ENCODE measurements at places on chromosomes 4 and X. TPM values are rescaled to one million over a fixed set of nuclear protein-coding genes. Genes with fewer than 3 reads are reported as not detected.

The SMIM31 gene
- total RNA-seq: not detected

The GAGE12D gene
- not detected for total RNA-seq

DNA sequence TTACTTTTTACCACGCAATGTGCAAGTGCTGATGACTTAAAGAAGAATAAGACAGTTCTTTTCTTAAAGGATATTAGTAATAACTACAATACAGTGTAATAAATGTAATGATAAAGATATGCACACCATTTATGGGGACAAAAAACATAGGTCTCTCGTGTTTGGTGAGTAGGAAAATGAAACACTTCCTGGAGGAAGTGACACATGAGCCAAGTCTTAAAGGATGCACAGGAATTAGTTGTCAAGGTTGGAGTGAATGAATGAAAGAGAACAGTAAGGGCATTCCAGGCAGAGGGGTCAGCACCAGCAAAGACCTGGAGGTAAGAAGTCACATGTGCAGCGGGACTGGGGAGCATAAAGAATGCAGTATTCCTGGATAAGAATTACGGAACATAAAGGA, 112.7 kb downstream of the SH3RF1 start:
- H3K36me3 ChIP-seq: peaks cover 20% of the 10 kb centered on the region
- no peak overlapping the region for H3K27ac ChIP-seq
- DNase-seq: no peak
- H3K4me1 ChIP-seq: peaks cover 25% of the 10 kb centered on the region
- H3K27me3 ChIP-seq: no peaks in the 10 kb centered on the region

GRCh38 chr4:146398896-146399445, 122.8 kb downstream of the SLC10A7 start:
- H3K4me3 ChIP-seq: no peak overlapping the region
- H3K36me3 ChIP-seq: no peaks in the 10 kb centered on the region
- DNase-seq: no peak
- H3K27me3 ChIP-seq: no peaks in the 10 kb centered on the region
- H3K4me1 ChIP-seq: no peaks in the 10 kb centered on the region
- no peak overlapping the region for H3K27ac ChIP-seq

DNA sequence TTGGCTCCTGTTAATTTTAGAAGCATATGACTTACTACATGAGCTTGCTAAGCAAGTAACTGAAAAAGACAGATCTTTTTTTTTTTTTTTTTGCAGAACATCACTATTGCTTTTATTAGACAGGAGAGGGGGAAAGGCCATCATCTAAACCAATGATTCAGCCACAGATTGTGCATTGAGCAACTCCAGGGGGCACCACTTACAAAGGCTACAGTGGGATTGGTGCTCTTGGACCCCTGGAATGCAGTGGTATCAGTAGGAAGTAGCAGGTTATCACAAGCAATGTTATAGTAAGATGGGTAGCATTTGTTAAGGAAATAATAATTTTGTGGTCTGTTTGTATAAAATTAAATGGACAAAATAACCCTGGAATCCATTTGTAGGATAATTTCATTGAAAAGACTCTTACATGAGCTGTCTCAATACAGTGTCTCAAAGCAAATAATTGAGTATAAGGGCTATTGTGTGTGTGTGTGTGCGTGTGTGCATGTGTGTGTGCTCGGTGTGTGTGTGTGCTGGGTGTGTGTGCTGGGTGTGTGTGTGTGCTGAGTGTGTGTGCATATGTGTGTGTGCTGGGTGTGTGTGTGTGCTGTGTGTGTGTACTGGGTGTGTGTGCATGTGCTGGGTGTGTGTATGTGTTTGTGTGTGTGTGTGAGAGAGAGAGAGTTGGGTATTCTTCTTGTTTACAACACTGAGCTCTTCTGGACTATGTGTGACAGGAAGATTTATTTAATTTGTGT, 296.3 kb downstream of the PCDH7 start:
- H3K4me1 ChIP-seq: no peaks in the 10 kb centered on the region
- no peaks in the 10 kb centered on the region for H3K36me3 ChIP-seq

- no peaks in the 10 kb centered on the region for H3K27me3 ChIP-seq
- no peak overlapping the region for H3K27ac ChIP-seq
- H3K4me3 ChIP-seq: no peak overlapping the region
- no peak for DNase-seq
- no peaks in the 10 kb centered on the region for H3K36me3 ChIP-seq
Measured at GRCh38 chrX:132821974-132822633, 136.3 kb downstream of the HS6ST2 start.

DNA sequence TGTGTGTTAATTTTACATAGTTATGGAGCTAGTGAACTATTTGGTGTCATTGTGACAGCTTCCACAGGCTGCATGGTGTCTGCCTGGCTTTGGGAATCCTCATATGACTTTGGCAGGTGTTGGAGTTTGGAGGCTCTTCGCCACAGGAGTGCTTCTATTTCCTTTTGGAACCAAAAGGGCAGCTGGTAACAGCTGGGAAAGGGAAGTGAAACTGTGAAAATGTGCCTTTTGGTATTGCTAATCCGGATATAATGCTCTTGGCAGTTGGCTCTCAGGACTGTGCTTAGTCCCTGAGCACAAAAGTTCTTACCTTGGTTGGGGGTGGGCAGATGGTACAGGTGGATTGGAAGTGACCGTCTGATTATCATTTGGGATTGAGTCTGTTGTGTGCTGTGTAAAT, 18.1 kb downstream of the OFD1 start:
- H3K27ac ChIP-seq: no peak overlapping the region
- no peak overlapping the region for H3K4me3 ChIP-seq
- H3K36me3 ChIP-seq: peaks cover 6% of the 10 kb centered on the region
- no peaks in the 10 kb centered on the region for H3K27me3 ChIP-seq
- no peaks in the 10 kb centered on the region for H3K4me1 ChIP-seq

Data from astrocyte (in vitro differentiated cells and primary cell).